ENCODE measurements at places on chromosomes 4 and X.

GRCh38 chrX:111098874-111099273 lies 2.9 kb downstream of the PAK3 start:
- DNase-seq = peak; percentile 16

DNA sequence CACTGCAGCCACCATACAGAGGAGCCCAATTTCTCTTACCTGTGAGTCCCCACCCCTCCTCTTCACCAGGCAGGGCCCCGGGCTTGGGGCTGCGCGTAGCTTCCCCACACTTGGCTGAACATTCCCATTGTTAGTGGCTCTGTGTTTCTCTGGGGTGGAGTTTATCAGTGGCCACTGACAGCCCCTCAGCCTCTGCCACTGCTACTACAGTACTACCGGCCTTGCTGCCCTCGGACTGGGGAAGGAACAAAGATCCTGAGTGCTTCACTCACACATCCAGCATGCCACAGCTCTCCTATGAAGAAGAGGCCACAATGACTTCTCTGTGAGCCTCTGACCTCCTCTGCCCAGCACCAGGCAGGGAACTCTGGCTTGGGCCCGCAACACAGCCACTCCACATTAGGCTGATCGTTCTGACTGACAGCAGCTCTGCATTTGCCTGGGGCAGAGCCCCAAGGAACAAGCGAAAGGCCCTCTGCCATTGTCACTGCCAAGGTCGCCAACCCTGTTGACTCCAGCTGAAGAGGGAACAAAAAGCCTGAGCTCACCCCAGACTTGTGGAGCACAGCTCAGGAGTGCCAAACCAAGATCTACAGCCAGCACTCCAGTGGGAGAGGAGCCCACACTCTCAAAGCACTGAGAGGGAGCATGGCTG lies 24.0 kb downstream of the ABCB7 start:
- no peak for DNase-seq

DNA sequence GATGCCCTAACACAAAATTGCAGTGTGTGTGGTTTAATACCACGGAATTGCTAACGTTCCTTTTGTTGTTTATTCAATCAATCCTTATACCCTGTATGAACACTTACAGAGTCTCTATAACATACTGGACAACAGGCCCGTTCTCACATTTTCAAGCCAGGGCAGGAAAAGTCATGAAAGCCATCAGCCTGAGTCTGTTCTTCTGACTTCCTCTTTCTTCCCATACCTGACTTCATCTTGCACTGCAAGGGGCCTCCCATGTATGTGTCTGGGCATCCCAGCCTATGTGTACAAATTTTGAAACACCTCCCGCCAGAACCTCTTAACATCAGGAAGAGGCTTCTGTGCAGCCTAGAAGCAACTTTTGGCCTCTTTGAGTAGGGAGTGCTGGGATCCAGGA lies 4.9 kb upstream of the SHISA3 start:
- DNase-seq = no peak

GRCh38 chr4:137635108-137635507 lies 102.8 kb upstream of the PCDH18 start:
- DNase-seq = no peak

DNA sequence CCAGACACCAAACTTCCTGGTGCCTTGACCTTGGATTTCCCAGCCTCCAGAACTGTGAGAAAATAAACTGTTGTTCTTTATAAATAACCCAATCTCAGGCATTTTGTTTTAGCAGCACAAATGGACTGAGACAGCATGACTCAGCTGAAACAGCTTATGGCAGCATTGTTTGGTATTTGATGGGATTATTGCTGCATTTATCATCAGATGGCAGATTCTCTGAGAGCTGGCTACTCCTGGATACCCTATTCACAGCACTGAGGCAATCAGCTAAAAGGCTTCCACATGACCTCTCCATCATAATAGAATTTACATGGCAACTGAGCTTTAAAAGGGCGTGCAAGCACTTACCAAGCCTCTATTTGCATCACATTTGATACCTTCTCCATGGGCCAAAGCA lies 623.1 kb upstream of the CPEB2 start:
- no peak for DNase-seq

DNA sequence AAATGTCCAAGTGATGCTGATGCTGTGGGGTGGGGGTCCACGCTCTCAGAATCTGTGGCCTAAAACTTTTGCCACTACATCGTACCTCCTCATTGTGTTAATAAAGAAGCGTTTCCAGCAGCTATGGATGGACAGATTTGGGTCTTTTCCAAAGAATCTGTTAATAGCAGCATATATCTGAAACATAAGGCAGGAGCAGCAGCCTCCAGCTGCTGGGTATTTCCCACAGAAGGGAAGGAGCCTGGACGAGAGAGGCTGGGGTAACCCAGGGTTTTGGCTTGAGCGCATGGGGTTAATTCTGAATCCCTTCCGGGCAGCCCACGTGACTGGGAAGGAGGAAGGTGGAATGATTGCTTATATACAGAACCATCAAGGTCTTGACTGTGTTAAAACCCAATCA lies 332.4 kb downstream of the BCOR start:
- no peak for DNase-seq

DNA sequence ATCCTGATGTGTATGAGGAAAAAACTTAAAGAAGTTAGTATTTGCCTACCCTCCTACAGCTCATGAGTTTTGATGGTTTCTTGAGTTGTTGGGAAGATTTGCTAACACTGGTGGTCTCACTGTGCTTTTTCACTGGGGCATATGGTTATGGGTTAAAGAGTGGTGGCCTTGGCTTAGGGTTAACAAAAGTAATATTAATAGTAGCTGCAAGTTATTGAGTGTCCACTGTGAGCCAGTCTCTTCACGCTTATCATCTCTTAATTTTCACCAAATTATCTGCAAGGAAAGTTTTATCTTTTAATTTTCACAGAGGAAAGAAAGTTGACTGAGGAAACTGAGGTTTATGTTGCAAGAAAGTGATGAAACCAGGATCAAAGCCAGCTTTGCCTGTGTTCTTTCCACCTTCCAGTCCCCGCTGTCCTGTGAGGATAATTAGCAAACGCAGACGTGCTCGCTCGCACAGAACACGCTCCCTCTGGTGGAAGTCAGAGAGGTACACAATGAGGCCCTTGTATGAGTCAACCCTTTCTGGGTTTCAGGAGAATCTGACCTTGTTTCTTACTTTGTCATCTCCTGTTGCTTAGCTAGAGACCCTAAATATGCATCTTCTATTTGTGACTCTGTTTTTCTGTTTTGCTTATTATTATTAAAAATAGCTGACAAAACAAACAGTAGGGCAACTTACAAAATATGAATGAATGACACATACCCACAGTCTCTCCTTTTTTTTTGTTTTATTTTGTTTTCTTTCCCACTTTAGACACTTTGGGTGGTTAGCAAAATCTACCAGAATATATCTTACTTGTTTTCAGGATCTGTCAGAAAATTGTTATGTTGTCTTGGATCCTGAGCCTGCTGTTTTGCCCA lies 94.3 kb downstream of the DDIT4L start:
- peak; percentile 16 for DNase-seq

DNA sequence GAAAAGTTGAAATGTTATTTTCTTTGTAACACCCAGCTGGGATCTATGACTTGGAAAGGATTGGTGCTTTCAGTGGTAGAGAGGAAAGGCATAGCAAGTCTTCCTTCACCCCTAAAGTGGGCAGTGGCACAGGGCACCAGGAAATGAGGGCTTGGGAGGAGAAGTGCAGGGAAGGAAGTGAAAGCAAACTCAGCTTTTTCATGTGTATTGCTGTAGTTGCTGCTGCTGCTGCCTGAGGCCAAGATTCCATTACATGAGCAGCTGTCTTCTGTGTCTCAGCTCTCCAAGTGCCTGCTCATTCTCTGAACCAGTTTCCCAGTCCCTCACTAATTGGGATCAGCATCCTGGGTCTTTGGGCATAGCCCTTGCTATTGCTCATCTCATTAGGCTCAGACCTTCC lies 2.6 kb downstream of the HCCS start:
- DNase-seq = no peak

DNA sequence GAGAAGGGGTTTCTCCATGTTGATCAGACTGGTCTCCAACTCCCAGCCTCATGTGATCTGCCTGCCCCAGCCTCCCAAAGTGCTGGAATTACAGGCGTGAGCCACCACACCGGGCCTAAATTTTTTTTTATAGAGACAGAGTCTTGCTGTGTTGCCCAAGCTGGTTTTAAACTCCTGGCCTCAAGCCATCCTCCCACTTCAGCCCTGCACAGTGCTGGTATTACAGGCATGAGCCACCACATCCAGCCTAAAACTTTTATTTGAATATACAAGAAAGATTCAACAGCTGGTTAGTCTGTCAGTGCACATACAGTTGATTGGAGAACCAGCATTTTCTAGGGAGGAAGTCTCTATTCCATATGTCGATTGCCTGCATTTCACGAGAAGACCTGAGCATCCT lies 91.2 kb downstream of the LRP2BP start:
- no peak for DNase-seq

- DNase-seq = peak; percentile 39
These were observed 23.4 kb downstream of the CCNI start for GRCh38 chr4:77052352-77052751.

GRCh38 chrX:155031657-155032056 lies 5.0 kb downstream of the FUNDC2 start:
- no peak for DNase-seq

DNA sequence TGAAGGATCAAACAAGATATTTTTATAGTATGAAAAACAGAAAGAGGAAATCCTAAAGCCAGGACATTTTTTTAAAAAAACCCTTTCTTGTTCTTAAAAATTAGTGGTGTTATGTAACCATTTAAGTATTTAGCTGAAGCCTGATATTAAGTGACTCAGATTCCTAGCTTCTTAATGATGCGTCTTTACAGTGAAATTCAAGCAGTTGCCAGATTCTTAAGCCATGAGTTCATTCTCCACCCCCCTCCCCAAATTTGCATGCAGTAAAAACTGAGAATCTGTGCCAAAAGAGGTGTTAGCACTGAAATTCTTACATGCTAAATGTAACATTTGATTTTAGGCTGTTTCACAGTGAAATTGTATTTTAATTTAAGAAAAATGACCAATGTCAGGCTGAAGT lies 180.8 kb downstream of the RAPGEF2 start:
- DNase-seq = no peak

- no peak for DNase-seq
These were observed 8.6 kb downstream of the SHOX start for GRCh38 chrX:639151-639550.

- DNase-seq = no peak
These were observed 39.9 kb upstream of the PCDH19 start for GRCh38 chrX:100449696-100450608.

- DNase-seq = no peak
These were observed 15.7 kb downstream of the SH2D1A start for GRCh38 chrX:124362072-124362471.

GRCh38 chr4:154739111-154739510 lies 4.7 kb upstream of the LRAT start:
- DNase-seq = no peak

DNA sequence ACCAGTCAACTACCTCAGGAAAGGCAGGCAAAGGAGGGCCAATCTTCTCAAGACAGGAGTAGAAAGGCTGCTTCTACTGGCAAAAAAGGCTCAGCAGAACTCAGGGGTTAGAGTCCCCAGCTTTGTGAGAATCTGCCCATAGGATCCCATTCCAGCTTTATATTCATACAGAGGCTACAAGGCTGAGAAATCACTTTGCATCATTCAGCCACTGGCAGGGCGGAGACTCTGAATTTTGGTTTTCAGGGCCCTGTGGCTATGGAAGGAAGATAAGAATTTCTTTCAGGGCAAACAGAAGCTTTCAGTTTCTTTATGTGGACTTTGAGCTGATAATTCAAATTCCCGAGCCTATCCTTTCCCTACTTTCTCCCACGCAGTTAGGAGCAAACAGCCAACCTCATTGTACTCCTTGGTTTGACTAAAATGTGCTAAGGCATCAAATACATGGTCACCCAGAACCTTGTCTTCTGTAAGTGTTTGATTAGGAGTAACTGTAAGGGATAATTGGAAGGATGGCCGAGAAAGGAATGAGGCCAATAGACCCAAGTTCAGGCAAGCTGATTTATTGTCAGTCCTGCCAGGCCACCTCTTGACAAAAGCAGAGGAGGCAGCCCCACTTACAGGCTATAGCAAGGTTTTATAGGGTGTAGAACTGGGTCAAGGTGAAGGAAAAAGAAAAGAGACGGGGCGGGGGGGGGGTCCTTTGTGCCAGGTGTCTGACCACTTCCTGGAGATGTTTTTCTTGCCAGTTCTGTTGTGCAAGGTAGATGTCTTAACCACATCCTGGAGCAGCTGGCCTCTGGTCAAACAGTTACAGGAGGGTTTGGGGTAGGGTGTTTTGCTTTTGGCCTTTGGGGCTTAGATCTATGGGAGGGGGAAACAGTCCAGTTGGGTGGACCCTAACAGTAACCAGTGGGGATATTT lies 165.3 kb upstream of the PPP1R2C start:
- DNase-seq = peak; percentile 11

GRCh38 chrX:95675794-95676193 lies 1008.8 kb upstream of the DIAPH2 start:
- no peak for DNase-seq

DNA sequence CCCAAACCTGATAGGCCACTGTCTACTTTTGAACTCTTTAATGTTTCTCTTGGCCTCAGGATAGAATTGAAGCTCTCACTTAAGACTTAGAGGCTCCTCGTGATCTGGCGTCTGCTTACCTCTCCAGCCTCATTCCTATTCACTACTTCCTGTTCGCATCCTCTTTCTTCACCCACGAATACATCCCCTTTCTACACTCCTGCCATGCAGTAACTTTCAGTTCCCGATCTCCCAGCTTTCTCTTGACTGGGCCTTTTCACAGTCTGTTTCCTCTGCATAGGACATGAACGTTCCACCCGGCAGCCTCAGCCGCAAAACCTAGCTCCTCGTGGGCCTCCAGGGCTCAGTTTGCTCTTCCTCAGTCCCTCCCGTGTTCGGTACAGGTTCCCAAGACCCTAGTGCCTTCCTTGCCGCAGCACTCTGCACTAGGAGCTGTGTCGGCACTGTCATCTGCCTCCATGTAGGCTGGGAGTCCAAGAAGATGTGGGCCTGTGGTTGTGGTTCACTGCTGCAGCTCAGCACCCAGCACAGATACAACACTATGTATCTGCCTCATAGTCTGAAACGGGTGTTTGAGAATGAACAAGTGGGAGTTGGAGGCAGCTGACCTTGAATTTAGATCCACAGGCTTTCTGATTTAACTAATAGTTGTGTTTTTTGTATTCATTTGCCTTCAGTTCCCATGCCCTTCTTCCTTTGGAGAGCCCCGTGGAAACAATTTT lies 15.8 kb downstream of the RPL39 start:
- no peak for DNase-seq

DNA sequence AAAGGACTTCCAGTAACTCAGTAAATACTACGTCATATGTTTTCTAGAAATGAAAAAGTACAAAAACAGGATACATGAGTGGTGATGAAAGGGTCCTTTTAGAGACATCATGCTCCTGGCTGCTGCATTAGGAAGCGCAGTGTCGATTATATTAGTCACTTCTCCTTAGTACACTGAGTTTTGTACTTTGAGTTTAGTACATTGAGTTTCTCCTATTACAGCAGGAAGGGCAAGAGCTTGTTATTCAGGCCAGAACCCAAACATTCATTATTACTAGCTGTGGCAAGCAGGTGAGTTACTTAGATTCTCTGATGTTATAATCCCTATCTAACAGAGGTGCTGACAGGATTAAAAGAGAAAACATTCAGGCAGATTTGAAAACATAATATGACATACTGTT lies 21.3 kb downstream of the RPGR start:
- DNase-seq = no peak

GRCh38 chr4:148740701-148741100 lies 298.5 kb upstream of the NR3C2 start:
- no peak for DNase-seq

Measured in stimulated activated CD8-positive, alpha-beta memory T cell treated with anti-CD3 and anti-CD28 coated beads, Interleukin-4, amount 100 ng/mL, for 1 hour (primary cell).